A549 treated with Hydrocortisone at 1 μM for 4 hours (cell line): ENCODE measurements at places on chromosomes 4 and X. TPM values are rescaled to one million over a fixed set of nuclear protein-coding genes. Genes with fewer than 3 reads are reported as not detected.

The CNKSR2 gene
- total RNA-seq = 1.7 to 3.3 TPM (median 2.5 TPM) in 5 replicates

The MAGEB16 gene
- not detected in 5 replicates for total RNA-seq

The TDO2 gene
- 0.38 to 0.77 TPM (median 0.70 TPM) in 5 replicates for total RNA-seq

The HUWE1 gene
- total RNA-seq = 62.5 to 81.2 TPM (median 68.3 TPM) in 5 replicates

The ARHGAP6 gene
- total RNA-seq = 0.05 TPM in 1 of 5 replicates, not detected in the others

The CMC4 gene
- 14.1 to 18.3 TPM (median 16.6 TPM) in 5 replicates for total RNA-seq

The IGSF1 gene
- 0.28 to 0.37 TPM (median 0.30 TPM) in 5 replicates for total RNA-seq

The DACH2 gene
- not detected in 5 replicates for total RNA-seq

The TMPRSS11D gene
- not detected in 5 replicates for total RNA-seq

The NDNF gene
- not detected in 5 replicates for total RNA-seq

The P2RY4 gene
- 0.05 to 0.06 TPM in 2 of 5 replicates, not detected in the others for total RNA-seq

The LCORL gene
- 3.0 to 6.0 TPM (median 4.1 TPM) in 5 replicates for total RNA-seq

The ALB gene
- 1.7 to 2.3 TPM in 2 of 5 replicates, not detected in the others for total RNA-seq
